ENCODE measurements at places on chromosomes 11 and 22.

DNA sequence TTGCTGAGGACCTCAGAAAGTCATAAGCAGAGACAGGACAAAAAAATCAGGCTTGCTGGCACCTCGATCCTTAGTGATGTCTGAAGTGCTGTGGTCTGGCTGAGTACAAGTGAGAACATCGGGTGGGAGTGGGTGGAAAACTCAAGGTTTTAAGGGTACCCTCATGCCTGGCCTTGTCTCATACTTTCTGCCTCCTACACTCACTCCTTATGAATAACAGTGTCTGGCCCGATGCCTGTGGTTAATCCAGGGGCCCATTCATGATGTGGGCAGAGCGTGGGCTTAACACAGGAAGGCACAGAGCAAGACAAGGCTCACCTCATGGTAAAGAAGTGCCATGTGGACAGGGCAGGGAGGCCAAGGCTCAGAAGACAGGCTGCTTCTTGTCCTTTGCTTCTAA, 11.0 kb upstream of the UCP3 start:
- no peak for DNase-seq

DNA sequence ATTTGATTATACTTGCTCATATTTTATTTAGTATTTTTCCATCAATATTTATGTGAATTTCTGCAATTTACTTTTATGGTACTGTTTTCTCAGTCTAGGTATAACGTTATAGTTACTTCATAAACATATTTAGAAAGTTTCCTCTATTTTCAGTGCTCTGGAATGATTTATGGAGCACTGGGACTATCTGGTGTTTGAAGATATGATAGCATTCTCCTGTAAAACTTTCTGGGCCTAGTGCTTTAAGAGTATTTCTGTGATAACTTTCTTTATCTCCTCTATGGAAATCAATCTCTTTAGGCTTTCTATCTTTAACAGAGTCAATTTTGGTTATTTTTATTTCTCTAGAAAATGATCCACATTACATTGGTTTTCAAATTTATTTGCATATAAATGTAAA, 85.1 kb downstream of the SOX6 start:
- no peak for DNase-seq

DNA sequence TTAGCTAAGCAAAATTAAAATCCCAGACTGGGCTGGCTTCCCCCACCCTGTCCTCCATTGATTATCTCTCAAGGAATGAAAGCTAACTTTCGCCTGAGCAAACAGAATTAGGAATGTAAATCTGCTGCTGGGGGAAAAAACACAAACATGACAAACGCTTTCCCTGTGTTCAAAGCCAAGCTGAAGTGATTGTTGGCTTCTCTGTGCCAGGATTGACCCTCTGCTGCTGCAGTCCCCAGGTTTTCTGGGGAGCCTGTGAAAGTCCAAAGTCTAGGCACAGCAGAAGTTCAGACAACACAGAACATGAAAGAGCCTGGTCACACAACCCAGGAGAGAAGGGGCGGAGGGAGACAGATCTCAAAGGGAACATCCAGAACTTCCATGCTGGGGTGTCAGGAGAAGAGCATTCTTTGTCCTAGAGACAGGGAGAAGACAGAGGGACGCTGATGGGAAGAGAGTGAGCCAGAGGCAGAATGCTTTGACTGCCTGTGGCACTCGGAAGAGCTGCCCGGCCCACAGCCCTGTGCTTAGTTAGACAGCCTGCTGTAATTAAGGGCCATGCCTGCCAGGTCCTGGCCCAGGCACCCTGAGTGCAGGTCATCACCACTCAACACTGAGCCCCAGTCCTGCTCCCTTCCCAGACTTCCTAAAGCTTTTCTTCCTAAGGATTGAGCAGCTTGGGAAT, 6.9 kb downstream of the PATZ1 start:
- no peak for DNase-seq

GRCh38 chr11:122653916-122654585, 1.5 kb upstream of the UBASH3B start:
- no peak for DNase-seq

DNA sequence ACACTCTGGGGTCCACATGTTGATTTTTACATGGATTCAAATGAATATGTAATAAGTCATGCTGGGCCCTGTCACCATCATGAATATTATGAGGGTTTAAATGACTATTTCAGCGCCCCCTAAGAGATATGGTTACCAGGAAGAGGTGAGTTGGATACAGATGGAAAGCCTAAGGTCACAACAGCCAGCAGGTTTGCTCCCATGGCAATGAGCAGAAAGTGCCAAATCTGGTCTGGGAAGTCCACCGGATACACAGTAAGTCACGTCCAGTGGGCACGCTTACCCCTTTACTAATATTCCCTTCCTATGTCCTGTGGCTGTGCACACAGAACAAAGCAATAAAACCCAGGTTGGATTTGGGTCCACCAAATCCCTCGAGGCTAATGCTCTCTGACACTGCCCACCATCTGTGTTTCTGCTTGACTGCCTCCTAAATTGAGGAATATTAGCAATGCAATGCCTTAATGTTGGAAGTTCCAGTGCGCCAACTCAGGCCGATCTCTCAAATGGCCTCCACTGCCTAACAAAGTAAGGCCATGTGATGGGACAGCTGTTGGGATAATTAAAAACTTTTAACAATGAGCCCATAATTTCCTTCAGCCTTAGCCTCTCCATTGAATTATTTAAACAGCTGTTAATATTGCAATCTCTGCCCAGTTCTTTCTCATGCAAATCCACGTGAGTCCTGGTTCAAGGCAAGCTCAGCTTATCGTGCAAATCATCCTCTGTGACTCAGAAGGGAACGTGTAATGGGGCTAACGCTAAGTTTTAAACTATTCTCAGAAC, 97.6 kb downstream of the SLC1A2 start:
- DNase-seq = no peak

- no peak for DNase-seq
Observed at GRCh38 chr11:65026810-65027209, 429 bp upstream of the SNX15 start.

DNA sequence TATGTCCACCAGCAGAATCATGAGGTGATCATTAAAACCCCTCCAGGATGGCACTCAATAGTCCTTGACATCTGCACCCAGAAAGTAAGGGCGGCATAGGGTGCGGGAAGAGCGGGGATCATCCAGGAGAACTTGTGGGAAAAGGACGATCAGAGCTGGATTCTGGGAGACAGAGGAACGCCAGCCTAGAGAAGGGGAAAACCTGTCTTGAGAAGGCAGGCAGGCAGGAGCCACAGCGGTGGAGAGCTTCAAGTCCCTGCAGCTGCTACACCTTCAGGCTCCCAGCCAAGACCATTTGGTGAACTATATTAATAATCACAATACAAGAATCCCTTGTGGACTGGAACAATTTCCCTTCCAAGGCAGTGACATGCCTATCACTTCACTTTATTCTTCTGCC, 134.3 kb downstream of the BUD13 start:
- DNase-seq = no peak

DNA sequence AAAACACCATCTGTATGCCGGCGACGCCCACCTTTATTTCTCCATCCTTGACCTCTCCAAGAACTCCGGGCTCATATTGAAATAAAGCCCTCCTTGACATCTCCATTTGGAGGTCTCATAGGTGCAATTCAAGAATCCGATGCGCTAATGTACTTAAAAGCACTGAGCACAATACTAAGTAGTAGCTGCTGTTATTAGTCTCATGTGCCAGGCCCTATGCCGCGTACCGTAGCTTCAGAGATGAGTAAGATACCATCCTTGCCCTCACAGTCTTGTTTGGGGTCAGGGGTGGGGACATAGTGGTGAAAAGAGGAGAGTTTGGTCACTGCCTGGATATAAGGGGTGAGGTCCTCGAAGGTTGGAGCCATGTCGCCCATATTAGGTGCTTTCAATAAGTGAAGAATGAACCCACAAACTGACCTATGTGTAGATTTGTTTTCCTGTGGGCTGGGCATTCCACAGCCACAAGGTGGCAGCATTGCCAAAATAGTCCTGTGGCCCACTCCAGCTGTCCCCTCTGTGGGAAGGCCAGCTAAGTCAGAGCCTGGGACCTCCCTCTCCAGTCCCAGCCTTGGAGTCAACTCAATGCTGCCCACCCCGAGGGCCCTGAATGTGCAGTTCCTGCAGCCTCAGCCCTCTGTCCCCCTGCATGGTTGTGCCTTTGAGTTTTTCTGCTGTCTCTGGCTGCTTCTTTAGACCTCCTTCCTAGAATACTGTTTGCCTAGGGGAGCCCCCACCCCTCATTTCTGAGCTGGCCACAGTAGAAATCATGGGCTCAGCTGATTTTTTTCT, 6.5 kb downstream of the DCPS start:
- DNase-seq = peak; percentile 83

GRCh38 chr11:10454878-10455631, at the start of gene AMPD3:
AMPD3 (plus strand) TSS chr11:10455264; CDS start chr11:10461520, 6,256 bp downstream.
- DNase-seq = no peak

GRCh38 chr11:10021563-10021962, 272.5 kb downstream of the SBF2 start:
- DNase-seq = no peak

DNA sequence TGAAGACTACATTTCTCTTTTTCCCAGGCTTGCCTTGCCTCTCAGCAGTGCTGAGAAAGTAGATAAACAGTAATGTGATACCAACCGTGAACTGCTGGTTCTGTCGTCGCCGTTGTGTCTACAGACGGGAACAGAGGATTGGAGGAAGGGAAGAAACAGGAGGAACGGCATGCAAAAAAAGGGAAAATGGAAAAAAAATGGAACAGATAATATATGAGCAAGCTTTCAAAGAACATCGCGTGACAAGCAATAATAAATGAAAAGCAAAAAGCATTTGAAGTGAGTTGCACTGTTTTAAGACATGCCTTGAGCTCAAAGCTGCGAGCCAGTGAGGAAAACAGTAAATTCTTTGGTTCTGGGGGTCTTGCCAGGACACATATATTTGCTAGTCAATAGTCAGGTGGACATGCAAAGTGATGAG, 305.9 kb downstream of the CADM1 start:
- DNase-seq = no peak

- DNase-seq = peak; percentile 19
Observed at GRCh38 chr11:2561696-2562581, 117.1 kb downstream of the KCNQ1 start.

DNA sequence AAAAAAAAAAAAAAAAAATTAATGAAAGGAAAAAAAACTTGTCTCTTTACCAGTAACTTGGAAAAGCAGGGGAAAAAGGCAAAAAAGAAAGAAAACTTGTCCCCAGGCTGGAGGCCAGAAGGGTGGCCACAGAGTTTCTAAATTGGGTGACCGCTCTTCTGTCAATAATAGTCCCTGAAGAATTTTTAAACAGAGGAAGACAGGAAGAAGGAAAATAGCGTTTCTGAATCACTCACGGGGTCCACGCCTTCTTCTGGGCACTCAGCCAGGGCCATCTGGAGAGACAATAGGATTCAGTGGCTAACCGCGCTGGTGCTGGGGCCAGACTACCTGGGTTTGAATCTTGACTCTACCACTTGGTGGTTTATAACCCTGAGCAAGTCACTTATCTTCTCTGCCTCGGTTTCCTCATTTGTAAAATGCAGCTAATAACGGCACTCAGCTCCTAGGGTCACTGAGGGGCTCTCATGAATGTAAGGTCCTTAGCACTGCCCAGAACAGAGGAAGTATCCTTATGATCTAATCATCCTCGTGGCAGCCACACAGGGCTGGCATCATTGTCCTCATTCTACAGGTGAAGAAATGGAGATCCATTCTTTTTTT, 7.0 kb downstream of the C11orf86 start:
- DNase-seq = peak; percentile 92

GRCh38 chr11:9838229-9838628, 174.4 kb downstream of the SWAP70 start:
- no peak for DNase-seq

DNA sequence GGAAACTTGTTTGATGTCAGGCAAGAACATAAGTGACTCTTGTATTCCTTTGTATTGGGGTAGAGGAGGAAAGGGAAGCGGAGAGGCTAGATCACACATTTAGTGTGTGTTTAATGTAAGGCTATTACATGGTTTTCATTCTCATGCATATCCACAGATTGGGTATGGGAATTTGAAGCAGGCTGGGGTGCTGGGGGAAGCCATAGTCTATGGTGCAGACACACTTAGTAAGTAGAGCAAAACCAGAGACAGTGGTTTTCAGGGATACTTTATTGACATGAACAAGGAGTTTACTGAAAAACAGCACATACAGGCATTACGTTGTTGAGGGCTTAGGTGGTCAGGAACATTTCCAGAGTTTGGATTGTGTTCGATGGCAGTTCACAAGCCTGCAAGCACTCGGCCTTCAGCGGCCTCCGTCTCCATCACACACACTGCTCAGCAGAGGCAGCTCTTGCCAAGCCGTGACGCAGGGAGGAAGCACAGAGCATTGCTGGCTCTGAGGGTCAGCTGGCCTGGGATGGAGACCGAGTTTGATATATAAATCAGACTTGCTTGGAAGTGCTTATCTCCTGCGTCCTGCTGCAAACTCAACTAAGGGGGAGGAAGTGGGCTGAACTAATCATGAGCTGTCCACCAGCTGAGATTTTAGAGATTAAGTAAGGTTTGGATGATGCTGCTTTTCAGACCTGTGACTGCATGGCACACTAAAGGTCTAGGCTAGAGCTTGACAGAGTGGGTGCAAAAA, 25.3 kb downstream of the SCN3B start:
- DNase-seq = peak; percentile 86

- no peak for DNase-seq
Observed at GRCh38 chr11:47971501-47971900, 8.9 kb upstream of the PTPRJ start.

DNA sequence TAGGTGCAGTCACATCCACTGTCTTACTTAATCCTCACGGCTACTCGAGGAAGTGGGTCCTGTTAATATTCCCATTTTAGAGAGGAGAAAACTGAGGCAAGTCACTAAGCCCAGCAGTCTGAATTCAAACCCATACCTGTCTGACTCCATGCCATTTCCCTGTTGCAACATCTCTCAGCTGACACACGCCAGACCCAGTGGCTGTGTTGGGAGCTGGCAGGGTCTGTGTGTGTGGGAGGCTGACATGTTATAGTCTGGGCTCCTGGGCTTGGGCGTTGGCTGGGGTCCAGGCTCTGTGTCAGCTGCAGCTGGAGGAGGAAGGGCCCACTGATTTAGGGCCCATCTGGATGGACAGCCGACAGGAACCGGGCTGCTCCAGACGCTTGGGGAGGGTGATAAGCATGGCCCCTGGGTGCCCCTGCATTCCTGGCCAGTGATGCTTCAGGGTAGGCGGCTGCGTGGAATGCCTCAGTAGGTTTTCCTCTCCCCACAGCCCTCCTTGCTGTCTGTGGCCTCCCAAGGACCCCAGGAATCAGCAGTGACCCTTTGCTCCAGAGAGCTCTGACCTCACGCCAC, 562.5 kb downstream of the MN1 start:
- peak; percentile 93 for DNase-seq

- DNase-seq = no peak
Observed at GRCh38 chr11:87819151-87819550, 356.1 kb downstream of the RAB38 start.

DNA sequence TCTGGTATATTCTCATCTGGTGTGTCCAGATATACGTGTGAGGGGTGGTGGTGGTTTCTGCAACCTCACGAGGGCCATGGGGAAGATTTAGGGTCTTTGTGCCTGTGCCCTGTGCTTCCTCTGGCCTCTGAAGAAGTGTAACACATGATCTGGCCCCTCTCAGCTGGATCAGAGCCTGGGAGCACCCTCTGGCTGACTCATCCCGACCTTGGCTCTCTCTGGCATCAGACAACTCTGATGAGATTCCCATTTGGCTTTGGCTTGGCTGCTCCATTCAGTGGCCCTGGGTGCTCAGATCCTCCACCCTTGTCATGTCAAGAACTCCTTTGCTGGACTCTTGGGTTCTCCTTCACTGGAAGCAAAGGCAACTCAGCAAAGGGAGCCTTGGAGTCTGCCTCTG, 45.2 kb downstream of the RASSF10 start:
- no peak for DNase-seq

- DNase-seq = no peak
Observed at GRCh38 chr22:32603651-32604540, 129.3 kb downstream of the FBXO7 start.
